ENCODE measurements at places on chromosomes 2 and 18.

GRCh38 chr2:38948995-38949394 lies 59.3 kb downstream of the ARHGEF33 start:
- DNase-seq: no peak

DNA sequence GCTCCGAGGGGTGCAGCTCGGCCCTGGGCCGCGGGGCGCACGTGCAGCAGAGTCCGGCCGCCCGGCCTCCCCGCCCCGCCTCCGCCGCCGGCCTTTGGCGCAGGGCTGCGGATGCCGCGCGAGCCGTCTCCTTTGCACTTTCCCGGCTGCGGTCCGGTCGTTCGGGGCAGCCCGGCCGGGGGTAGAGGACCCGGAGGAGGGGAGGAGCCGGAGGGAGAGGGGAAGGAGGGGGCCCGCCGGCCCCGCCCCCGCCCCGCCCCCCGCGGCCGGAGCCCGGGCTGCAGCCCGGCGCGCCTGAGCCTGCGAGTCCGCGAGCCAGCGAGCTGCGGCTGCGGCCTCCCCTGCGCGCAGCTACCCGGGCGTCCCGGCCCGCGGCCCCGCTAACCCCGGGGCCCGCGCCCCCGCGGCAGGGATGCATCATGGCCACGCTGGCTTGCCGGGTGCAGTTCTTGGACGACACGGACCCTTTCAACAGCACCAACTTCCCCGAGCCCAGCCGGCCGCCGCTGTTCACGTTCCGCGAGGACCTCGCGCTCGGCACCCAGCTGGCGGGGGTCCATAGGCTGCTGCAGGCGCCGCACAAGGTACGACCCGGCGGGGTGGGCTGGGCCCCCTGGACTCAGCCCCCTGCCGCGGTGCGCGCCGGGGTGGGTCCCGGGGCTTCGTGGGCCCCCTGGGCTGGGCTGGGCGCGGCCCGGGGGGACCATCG lies at the start of gene FHOD3:
TSS of gene FHOD3 (plus strand) at position 297 of the 709 bp plus-strand sequence. CDS start at position 420, 123 bp downstream.
- DNase-seq: peak; percentile 87

GRCh38 chr2:60376252-60376651 lies 177.2 kb downstream of the BCL11A start:
- no peak for DNase-seq

- DNase-seq: no peak
These were observed 1.6 kb downstream of the NEU4 start for GRCh38 chr2:241810307-241811200.

GRCh38 chr18:35362531-35362930 lies 14.6 kb downstream of the ZNF396 start:
- no peak for DNase-seq

DNA sequence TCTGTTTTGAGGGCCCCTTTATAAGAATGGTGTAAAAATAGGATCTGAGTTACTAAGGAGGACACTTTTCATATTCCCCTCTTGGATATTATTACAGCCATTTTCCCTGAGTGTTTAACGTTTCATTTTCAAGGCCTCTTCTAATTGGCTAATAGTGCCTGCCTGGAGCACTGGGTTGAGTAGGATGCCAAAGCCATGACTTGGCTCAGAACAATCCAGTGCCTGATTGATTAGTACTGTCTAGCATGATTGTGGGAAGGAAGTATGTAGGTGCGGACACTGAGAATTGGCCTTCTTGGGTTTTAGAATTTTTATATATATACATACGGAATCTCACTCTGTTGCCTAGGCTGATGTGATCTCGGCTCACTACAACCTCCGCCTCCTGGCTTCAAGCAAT lies 66.1 kb downstream of the NAB1 start:
- DNase-seq: no peak

- DNase-seq: no peak
These were observed 295.8 kb upstream of the ZNF804A start for GRCh38 chr2:184302506-184302905.

- no peak for DNase-seq
These were observed 136.5 kb downstream of the COPS8 start for GRCh38 chr2:237222178-237222577.

DNA sequence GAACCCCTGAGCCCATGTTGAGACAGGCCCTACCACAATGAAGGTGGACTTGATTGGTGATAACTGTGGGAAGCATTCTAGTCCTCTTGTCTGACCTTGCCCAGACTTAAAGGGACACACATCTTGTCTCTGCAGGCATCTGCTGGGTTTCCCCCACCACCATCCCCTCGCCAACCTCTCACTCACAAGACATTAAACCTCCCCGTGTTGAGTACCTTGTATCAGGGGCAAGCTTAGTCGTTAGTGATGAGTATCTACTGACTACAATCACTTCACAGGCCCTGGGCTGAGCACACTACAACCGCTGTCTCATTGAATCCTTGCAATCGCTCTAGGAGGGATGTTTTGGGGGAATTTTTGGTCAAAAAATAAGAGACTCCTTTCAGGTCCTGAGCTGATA lies 86.0 kb downstream of the ICOS start:
- DNase-seq: no peak

GRCh38 chr18:57025540-57025939 lies 121.3 kb upstream of the BOD1L2 start:
- DNase-seq: no peak

DNA sequence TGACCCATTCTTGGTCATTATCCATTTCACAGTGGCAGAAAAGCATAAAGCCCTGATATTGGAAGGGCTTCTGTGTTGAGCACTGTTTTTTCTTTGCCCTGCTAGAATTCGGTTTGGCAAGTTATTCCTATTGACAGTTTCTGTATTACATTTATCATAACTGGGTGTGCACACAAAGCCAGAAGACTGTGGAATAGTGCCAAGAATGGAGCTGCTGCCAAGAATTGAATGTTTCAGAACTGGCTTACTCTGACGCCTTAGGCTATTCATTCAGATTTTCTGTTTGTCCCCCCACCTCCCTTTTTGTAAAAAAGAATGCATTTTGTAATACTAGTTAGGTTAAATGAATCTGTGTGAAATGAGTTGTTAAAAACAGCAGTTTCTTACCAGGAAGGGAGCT lies 12.7 kb downstream of the KDM3A start:
- no peak for DNase-seq

GRCh38 chr2:170652637-170653417 lies 62.3 kb upstream of the SP5 start:
- DNase-seq: no peak

DNA sequence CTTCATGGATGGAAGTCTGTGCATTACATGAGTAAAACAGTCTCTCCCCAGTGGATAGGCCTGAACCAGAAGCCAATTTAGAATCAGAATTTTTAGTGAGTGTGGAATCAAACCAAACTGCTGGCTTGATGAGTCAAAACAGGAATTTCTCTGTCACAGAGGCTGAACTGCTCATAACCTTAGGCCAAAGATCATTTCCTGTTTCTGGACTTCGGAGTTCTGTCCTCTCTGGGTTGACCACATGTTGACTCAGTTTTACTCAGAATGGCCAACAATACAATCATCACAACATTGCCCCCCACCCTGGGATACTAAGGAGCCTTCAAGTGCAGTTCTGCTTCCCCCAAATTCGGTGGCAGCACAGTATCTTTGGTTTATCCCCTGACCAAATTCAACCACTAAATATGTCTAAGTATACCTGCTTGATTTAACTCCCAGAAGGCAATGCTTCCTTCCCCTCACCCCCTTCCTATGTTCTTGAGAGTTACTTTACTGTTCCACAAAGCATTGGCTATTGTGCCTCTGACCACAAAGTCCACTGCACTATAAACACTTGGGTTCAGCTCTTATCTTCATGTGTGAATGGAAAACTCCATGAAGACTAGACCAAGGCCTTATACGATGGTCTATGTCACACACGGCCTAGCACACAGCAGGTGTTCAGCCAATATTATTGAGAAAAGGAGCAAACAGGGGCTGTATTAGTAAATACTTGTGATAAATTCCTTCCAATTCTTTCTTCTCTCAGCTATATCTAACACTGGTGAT lies 67.8 kb downstream of the NXPH2 start:
- no peak for DNase-seq

GRCh38 chr2:196849895-196850294 lies 40.7 kb upstream of the C2orf66 start:
- DNase-seq: no peak

- DNase-seq: no peak
These were observed 14.1 kb upstream of the ZSWIM2 start for GRCh38 chr2:186862869-186863709.

DNA sequence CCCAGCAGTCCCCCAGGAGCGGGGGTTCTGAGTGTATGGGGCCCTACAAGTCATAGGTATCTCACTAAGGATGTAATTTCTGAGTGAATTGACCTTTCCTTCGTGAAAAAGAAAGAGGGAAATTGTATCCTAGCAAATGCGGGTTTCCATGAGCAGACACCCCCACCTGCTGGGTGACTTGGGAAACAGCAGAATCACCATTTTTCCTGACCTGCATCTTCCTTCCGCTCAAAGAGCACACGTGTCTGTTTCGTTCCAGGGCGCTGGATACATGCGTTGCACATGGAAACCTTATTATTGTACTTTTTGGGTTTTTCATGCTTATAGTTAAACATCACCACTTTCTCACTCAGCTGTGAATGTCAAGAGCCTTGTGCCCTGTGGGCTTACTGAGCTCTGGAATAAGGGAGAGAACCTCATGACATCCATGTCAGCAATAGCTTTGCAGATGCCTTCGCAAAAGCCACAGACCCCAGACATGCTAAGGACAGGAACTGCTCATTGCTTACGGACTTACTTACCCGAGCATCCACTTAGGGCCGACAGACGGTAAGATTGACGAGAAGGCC lies 132.8 kb downstream of the TPO start:
- peak; percentile 21 for DNase-seq

DNA sequence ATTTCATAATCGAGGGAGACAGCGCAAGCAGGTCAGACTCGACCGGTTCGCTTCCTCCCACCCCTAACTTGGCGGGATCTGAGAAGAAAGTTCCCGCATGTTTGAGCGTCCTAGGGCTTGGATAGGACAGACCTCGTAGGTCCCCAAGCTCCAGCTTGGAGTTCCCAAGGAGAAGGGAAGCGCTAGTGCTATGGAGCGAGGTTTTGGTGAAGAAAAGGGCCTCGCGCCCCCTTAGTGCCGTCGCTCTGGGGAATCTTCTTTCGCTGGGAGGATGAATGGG lies 11.6 kb upstream of the SKOR2 start:
- no peak for DNase-seq

- DNase-seq: no peak
These were observed 109.3 kb upstream of the MYCN start for GRCh38 chr2:15830937-15831549.

GRCh38 chr2:202494300-202495229 lies 118.4 kb downstream of the BMPR2 start:
- peak; percentile 31 for DNase-seq

DNA sequence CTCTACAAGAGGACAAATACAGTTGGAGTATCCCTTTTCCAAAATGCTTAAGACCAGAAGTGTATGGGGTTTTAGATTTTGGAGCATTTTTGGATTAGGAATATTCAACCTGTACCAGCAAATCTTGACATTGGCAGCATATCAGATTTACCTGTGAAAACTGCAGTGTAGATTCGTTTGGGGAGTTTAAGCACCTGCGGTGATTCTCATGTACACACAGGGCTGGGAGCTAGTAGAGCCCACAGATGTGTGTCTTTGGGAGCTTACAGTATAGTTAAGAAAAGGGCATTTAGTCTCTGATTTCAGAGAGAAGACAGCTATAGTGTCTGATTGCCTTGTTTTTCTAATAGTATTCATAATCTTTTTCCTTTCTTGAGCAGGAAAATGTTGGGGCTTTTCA lies 30.1 kb downstream of the PTCD3 start:
- no peak for DNase-seq

- no peak for DNase-seq
These were observed 29.6 kb upstream of the ORC2 start for GRCh38 chr2:200993097-200993496.

- no peak for DNase-seq
These were observed 16.8 kb downstream of the DBI start for GRCh38 chr2:119383410-119384140.

DNA sequence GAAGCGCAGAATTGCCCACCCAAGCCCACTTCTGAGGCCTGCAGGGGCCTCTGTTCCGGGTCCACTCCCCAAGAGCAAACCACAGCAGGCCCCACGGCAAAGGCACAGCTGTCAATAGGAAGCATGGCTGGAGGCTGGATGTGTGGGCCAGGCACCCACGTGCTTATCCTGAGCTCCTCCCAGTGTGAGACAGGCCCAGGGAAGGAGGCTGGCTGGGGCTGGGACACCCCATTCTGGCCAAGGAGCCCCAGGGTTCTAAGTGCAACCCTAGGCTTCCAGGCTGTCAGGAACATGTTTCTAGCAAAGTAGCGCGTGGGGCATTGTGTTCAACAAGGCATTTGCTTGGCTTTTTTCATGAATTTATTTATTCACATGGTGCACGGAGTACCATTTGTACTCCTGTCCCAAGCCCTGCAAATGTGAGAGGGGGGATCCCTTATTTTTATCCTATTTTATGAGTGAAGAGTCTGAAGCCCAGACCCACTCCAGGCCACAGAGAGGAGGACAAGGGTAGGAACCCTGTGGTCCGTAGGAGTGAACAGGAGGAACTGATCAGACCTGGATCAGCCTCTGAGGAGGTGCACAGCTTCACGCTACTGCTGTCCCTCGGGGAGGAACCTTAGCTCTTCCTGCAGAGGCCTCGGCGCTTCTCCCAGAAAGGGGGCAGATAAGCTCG lies 6.1 kb upstream of the RAB17 start:
- no peak for DNase-seq

DNA sequence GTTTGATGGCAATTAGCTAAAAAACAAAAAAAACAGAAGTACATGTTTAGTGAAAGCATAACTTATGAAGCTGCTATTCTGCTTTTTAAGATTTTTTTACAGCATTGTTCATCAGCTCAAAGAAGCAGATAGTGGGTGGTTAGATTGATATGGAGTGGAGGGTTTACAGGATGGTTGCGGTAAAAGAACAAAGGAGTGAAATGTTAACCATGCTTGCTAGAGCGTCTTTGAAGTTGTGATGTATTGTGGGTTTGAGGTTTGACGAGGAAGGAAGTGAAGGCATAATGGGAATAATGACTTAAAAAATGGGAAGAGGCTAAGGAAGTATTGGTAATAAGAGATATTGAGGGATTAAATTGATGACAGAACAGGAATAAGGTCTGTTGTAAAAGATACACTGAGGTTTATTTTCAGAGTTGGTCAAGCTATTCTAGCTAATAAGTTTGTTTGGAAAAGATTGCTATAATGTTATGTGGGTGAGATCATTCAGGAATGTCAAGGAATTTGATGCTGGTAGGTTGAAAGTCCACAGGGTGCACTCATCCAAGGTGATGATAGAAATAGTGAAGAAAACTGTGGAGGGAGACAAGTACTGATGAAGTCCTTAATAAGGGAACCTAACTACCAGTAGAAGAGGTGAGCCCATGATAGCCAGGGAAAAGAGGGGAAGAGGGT lies 14.6 kb downstream of the SPOPL start:
- no peak for DNase-seq

- no peak for DNase-seq
These were observed 349.7 kb upstream of the TMEFF2 start for GRCh38 chr2:192544371-192544955.

DNA sequence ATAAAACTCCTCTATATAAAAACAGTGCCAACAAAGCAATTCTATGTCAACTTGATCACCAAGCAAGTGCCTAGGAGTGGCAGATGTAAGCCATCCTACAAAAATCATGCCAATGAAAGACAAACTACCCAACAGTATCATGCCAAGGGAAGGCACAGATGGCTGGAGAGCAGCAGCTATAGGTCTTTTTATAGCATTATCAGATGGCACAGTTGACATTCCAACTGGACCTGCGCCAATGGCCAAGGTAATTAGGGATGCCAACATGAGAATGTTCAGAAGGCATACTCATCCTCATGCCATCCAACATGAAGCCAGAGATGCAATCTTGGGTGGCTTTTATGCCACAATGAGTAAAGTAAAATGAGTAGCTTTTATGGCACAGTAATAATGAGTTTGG lies 237.3 kb downstream of the OTX1 start:
- DNase-seq: no peak
